Smooth muscle cell of the brain vasculature (primary cell): ENCODE measurements at places on chromosomes 7 and 10.

GRCh38 chr7:91156316-91157185 lies 107.7 kb upstream of the FZD1 start:
- DNase-seq = no peak

DNA sequence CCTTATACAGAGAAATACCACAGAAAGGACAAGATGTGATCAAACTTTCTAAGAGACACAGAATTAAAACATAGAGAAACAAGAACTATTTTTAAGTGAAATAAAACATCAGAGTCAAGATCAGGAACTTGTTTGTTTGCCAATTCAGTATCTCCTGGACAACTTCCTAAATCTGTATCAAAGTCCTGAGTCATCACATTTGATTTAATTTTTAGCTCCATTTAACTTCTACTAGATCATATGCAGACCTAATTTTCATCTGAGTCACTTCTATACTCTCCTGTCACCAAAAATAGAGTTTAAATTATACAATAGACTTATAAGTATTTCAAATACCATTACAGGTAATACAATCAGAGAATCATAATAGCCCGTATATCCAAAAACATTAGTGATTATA lies 268.1 kb downstream of the PRKG1 start:
- no peak for DNase-seq

DNA sequence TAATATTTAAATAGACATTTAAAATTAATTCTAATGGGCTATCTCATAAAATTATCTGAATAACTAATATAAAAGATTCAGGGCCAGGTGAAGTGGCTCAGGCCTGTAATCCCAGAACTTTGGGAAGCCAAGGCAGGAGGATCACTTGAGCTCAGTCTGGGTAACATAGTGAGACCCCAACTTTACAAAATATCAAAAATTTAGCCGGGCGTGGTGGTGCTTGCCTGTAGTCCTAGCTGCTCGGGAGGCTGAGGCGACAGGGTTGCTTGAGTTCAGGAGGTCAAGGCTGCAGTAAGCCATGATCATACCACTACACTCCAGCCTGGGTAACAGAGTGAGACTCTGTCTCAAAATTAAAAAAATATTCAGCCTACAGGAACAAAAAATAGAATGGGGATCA lies 12.5 kb downstream of the NOBOX start:
- DNase-seq = no peak

- DNase-seq = no peak
Observed at GRCh38 chr7:24054236-24054635, 229.8 kb upstream of the NPY start.

DNA sequence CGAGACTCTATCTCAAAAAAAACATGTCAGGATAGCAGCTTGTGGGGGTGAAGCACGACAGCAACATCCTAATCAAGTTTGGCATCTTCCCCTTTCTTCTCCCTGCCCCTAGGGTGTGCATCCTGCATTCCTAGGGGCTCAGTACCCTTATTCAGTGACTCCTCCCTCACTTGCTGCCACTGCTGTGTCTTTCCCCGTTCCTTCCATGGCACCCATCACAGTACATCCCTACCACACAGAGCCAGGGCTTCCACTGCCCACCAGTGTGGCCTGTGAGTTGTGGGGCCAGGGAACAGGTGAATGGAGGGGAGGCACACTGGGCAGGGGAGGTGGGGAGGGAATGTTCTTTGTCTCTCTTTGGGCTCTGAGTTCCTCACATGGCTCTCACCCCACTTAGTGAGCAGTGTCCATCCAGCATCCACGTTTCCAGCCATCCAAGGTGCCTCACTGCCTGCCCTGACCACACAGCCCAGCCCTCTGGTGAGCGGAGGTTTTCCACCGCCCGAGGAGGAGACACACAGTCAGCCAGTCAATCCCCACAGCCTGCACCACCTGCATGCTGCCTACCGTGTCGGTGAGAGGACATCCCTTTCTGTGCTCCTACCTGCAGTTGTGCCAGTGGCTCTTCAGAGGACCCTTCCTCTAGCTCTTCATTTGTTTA lies 11.4 kb downstream of the NDST2 start:
- no peak for DNase-seq

DNA sequence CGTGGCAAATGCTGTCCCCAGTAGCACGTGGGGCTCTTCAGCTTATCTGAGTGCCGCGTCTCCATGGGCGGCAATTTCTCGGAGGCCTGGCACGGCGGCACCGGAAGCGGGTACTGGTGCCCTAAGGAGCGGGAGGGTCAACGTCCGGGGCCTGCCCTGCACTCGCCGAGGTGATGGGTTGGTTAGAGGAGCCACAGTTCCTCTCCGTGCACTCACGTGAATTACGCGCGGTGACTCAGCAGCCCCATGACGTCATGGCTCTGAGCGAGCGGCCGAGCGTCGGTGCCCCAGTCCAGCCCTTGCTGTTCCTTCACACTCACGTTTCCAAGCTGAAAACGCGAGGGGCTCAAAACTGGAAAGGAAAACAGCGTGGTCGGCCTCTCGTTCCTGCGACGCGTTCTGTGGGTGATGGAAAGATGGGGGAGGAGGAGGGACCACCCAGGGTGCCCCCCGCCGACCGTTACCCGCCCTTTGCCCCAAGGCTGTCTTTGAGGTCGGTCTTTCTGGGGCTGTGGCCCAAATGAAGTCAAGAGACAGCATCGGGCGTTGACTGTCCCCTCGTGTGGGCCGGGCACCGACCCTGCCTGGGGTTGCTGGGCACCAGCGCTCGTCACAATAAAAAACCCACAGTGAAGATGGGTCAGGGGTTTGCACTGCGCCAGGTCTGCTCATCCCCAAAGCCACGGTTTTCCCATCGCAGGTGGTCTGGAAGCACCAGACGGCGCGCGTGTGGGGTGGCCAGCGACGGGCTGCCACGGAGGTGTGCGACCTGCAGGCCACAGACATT lies 70.4 kb upstream of the CFAP46 start:
- DNase-seq = no peak

DNA sequence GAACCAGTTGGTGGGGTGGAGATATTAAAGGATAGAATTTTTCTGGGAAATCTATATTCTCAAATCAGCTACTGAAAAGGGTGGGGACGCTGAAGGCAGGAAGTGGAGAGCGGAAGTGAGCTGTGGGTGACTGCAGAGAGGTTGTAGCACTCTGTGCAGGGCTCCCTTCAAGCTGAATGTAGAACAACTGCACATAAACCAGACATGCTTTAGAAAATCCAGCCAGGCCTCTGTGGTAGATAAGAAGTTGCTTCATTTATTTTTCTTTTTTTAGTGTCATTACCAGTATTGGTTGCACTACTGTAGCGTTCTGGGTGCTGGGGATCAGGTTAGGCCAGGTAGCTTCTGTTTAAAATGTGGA lies 127.8 kb downstream of the CELF2 start:
- no peak for DNase-seq

GRCh38 chr7:110186334-110186733 lies 904.6 kb upstream of the LRRN3 start:
- DNase-seq = no peak

DNA sequence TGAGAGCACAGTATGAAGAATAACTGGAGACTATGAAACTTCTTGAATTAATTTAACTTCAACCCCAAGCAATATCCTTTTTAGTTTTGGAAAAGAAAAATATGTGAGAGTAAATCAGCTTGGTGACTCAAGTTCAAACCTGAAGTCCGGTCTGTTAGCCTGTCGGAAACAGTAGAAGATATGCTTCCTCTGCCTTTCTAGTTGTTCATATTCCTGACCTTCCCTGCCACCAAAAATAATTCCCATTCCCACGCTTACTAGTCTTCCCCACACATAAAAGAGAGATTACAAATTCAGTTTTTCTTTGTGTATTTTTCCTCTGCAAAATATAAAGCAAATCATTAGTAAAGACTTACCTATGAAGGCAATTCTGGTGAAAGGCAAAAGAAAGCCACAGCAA lies 3.6 kb downstream of the SEMA3D start:
- DNase-seq = no peak

DNA sequence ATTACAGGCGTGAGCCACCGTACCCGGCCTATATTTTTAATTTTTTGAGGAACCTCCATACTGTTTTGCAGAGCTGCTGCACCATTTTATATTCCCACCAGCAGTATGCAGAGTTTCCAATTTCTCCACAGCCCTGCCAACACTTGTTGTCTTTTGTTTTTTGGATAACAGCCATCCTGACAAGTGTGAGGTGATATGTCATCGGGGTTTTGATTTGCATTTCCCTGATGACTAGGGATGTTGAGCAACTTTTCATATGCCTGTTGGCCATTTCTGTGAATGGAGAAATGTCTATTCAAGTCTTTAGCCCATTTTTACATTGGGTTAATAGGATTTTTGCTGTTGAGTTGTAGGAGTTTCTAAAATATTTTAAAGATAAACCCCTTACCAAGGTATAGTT lies 22.2 kb downstream of the ENTPD7 start:
- no peak for DNase-seq

- no peak for DNase-seq
Observed at GRCh38 chr10:27065084-27065483, 35.2 kb downstream of the ANKRD26 start.

GRCh38 chr7:55555160-55555559 lies 17.1 kb downstream of the VOPP1 start:
- DNase-seq = no peak

GRCh38 chr7:111190804-111191203 lies 99.9 kb downstream of the LRRN3 start:
- no peak for DNase-seq

DNA sequence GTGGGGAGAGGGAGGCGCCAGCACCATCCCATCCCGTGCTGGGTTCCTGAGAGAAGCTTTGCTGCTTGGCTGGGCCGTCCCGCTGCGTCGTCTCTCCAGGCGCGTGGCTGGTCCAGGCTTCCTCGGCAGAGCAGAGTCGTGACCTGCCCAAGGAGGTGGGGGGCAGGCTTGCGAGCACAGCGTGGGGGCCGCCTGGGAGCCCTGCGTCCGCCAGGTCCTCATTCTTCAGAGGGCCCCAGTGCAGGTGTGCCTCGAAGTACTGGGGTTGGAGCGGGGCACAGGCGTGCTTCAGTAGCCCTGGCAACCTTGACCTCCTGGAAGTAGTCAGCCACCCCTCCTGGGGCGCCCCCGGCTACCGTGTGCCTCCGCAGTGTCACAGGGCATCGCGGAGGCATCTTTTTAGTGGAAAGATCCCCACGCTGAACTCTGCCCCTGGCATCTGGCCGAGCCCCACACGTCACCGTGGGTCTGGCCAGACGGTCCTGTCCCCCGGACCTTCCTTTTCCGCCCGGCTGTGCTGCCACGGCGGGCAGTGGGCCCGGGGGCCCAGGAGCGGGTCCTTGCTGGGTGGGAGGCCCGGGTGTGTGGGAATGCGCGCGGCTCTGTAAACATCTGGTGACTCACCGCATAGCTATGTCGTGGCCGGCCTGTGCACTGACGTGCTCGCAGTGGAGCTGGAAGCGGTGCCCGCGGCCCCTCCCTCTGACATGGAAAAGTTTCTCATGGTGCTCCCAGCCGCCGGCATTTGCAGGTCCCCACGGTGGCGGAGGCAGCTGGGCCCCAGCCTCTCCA lies 6.4 kb downstream of the MAFK start:
- DNase-seq = peak; percentile 96

- peak; percentile 84 for DNase-seq
Observed at GRCh38 chr10:130109796-130110245, 809 bp downstream of the C10orf143 start.

GRCh38 chr10:57624066-57624465 lies 643.6 kb downstream of the IPMK start:
- DNase-seq = no peak
